ENCODE measurements at places on chromosomes 6 and 20.

GRCh38 chr20:9129756-9130155, 60.9 kb downstream of the PLCB4 start:
- DNase-seq = no peak

DNA sequence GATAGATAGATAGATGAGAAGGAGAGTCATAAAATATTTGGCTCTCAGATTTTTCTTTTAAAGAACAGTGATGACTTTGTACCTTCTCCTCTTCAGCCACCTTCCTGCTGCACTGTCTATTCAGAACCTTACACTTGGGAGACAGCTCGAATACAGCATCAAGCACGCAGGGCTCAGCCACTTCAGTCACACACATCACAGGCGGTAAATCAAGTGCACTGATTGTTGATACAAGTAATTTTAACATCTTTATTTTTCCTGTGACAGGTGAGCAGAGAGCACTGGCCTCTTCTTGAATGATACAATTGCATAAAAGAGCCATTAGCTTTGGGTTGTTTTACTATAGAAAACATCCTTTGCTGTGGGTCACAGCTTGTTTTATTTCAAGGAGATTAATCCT, 1118.5 kb upstream of the EYS start:
- no peak for DNase-seq

- no peak for DNase-seq
These were observed 40.6 kb downstream of the TRIM38 start for GRCh38 chr6:26003102-26003694.

- no peak for DNase-seq
These were observed 141.5 kb upstream of the PDE7B start for GRCh38 chr6:135710042-135710441.

DNA sequence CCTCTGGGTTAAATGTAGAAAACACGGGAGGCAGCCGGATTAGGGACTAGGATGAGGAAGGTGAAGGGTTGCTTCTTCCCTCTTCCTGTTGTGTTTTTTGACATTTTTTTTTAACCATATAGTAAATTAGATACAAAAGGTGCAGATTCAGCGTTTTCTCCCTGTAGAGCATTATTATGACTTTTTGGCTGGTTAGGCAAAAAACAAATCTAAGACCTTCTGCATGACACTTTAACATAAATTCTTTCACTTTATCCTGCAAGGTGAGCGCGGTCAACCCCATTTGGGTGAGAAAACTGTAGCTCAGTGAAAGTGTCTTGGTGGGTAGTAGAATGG, 1.3 kb downstream of the SLC16A10 start:
- DNase-seq = no peak

GRCh38 chr6:34475767-34476328, 10.0 kb downstream of the PACSIN1 start:
- no peak for DNase-seq

DNA sequence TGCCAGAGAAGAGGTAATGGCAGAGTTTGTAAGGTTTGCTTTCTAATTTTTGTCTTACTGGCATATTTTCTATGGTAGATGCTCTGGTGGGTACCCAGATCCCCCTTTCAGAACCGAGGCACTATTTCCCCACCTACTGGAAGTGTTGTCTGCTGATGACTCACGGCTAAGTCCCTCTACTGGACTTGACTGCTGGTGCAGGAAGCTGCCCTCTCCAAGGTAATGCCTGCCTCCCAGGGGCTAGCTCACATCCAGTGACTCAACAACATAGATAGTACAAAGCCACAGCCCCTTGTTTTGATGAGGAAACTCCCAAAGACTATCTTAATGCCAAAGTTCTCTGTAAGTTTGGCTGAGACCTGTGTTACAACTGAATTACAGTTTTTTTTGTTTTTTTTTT, 285.4 kb upstream of the FLRT3 start:
- DNase-seq = no peak

GRCh38 chr20:3251806-3252205, 12.8 kb upstream of the SLC4A11 start:
- DNase-seq = no peak

Data from activated CD8-positive, alpha-beta memory T cell treated with anti-CD3 and anti-CD28 coated beads for 1 hour (primary cell).